ENCODE measurements at places on chromosomes 2 and 18.

DNA sequence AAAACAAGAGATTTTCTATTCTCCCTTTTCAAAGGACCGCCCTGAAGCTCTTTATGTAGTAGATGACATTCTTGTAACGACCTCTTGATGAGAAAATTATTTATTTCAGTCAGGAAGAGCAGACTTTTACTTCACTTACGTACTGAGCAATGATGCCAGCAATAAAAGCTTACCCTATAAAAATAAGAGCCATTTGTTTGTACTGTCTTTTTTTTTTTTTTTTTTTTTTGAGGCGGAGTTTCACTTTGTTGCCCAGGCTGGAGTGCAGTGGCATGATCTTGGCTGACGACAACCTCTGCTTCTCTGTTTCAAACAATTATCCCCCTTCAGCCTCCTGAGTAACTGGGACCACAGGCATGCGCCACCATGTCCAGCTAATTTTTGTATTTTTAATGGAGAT, 39.2 kb downstream of the CRIM1 start:
- DNase-seq, result no peak

GRCh38 chr18:9260388-9261380, 73.9 kb upstream of the TWSG1 start:
- DNase-seq, result no peak

- DNase-seq, result no peak
These were observed 83.6 kb downstream of the SESTD1 start for GRCh38 chr2:179181002-179181401.

DNA sequence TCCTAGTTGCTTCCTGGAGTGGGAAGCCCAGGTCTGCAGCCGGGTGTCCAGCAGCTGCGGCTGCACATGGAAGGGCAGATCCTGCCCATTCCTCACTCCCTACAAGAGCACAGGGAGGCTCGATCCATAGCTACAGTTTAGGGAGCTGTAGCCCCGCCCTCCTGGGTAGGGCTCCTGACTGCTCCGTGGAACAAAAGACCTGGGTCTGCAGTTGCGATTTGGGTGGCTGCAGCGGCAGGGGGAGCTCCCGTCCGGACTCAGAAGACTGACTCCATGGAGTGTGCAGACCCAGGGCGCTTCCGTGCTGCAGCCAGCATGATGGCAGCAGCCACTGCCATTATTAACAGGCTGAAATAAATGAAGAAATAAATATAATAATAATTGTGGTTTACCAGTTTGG, 157.3 kb downstream of the CTNNA2 start:
- no peak for DNase-seq

- no peak for DNase-seq
These were observed 7.8 kb downstream of the HS1BP3 start for GRCh38 chr2:20643060-20643459.

GRCh38 chr2:225454412-225454811, 54.9 kb downstream of the NYAP2 start:
- no peak for DNase-seq

DNA sequence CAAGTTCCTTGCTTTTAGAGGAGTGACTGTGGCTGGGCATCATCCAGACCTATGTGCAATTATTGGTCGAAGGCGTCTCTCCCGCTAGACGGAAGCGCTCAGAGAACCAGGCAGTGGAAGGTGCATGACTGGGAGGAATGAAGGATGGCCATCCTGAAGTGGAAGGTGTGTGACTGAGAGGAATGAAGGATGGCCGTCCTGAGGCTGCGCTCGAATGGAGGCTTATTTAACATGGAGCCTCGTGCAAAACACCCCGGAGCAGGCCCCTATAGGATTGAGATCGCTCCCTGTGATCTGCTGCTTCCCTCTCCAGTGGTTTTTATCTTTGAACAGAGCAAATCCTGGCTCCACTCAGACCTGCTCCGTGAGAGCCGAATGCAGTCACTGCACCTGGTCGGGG, 140.2 kb upstream of the ID2 start:
- no peak for DNase-seq

GRCh38 chr2:30410217-30410616, 36.8 kb upstream of the LCLAT1 start:
- DNase-seq, result no peak

GRCh38 chr2:30663321-30663720, 143.9 kb downstream of the CAPN13 start:
- DNase-seq, result no peak
